ENCODE measurements at places on chromosomes 16 and 17.

GRCh38 chr17:604765-605164 lies 109.9 kb downstream of the VPS53 start:
- DNase-seq: peak; percentile 53

GRCh38 chr17:47686276-47686635 lies 7.7 kb upstream of the TBKBP1 start:
- peak; percentile 71 for DNase-seq

GRCh38 chr16:61435346-61435745 lies 600.9 kb downstream of the CDH8 start:
- no peak for DNase-seq

GRCh38 chr17:57512258-57512657 lies 232.8 kb downstream of the CCDC182 start:
- DNase-seq: no peak

- DNase-seq: peak; percentile 44
Observed at GRCh38 chr16:53220585-53220984, 165.8 kb downstream of the CHD9 start.

DNA sequence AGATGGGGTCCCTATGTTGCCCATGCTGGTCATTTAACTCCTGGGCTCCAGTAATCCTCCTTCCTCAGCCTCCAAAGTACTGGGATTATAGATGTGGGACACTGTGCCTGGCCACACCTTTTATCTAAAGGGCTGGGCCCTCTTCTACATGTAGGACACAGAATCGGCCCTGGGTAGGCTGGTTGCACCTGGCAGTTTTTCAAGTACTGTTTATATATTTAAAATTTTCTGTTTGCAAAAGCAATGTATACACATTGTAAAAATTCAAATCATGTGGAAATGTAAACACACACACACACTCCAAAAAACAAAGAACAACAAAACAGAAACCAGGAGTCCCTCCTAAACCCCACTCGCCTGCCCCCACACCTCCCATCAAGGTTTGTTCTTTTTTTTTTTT lies 28.1 kb upstream of the SIAH1 start:
- no peak for DNase-seq

- no peak for DNase-seq
Observed at GRCh38 chr17:46125831-46126230, 67.4 kb downstream of the KANSL1 start.

DNA sequence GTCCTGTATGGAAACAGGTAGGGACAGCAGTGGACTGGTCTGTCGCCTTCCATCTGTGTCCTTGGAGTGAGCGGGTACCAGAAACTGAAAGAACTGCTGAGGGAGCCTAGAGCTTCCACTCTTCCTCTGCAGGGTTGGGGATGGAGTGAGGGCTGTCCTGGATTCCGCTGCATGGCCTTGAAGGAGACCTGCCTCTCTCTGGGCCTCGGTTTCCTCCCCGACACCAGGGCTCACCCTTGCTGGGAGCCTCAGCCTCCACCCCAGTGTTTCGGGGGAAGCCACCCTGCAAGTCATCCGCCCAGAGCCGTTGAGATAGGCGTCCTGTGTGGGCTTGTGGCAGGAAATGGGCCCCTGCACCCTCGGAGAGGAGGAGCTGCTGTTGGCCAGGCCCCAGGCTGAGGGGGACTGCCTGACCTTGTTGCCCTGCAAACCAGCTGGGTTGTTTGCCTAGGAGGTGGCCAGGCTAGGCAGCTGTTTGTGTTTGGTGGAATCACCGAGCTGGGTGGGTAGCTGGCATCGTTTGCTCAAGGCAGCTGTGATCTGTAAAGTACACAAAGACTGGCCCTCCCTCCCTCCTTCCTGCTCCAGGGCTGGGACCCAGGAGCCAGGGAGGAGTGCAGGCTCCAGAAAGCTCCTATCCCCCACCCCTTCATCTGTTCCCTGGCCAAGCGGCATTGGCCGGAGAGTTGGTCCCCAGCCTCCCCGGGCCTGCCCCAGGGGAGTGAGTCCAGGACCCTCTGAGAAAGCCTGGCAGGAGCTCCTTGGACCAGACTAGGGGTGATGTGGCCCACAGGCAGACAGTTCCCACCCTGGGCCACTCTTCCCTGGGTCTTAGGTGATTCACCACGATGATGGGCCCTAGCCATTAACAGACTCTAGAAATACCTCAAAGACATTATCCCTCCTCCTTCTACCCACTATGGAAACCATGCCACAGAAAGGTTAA lies 1.3 kb downstream of the RAB37 start:
- no peak for DNase-seq

DNA sequence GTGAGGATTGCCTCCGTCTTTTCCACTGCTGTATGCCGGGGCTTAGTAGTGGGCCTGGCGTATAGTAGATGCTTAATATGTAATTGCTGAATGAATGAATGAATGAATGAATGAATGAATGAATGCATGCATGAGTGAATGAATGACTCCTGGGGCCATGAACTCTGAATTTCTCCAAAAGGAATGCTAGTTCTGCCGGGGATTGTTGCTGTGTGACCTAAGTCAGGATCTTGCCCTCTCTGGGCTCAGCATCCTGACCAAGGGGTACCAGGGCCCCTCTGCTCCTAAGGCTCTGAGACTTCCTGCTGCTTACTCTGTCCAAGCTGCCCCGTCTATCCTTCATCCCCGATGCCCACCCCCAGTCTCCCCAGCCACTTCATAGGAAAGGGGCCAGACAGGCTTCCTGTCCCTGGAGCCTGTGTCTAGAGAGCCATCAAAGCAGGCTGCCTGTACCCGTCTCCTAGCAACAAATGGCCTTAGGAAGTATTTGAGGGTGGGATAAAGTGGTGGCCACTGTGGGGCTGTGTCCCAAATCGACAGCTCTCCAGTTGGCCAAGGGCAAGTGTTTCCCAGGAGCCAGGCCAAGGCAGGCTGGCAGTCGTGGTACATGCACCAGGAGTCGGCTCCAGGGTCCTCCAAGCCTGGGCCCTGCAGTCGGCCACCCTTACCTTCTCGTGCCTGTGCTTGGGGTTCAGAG lies 11.6 kb upstream of the MPRIP start:
- DNase-seq: no peak

DNA sequence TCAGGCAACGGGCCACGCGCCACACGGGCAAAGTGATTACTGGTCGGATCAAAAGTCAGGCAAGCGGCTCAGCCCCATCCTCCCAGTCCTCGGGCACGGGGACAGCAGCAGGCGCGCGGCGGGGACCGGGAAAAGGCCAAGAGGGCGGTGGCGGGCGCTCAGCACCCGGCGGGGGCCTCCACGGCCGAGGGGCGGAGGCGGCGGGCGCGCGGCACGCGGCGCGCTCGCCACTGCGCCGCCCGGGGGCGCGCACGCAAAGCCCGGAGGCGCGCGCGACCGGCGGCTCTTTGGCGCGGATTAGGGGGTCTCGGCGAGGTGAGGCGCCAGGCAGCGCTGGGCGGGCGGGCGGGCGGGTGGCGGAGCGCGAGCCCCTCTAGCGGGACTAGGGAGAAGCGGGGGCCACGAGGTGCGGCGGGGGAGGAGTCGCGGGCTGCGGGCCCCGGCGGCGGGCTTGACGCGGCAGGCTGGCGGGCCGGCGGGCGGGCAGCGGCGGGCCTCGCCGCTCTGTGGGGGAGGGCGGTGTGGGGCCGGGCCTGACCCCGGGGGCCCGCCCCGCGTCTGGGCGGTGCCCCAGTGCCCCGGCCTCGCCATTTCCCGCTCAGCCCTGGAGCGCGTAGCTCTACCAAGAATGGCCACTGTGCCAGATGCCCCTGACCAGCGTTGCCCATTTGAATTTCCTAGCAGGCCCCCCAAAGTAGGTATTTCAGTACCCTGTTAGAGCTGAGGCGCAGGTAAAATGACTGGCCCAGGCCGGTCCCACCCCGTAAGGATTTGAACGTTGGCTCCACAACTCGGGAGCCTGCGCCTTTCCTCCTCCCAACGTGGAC lies at the start of the genes ACACA and TADA2A:
ACACA (minus strand) TSS at position 202 of the 827 bp plus-strand sequence. CDS start 537 bp downstream, outside the sequence.
TADA2A (plus strand) TSS at position 252 of the 827 bp plus-strand sequence. CDS start 4,480 bp downstream, outside the sequence.
- peak; percentile 72 for DNase-seq

DNA sequence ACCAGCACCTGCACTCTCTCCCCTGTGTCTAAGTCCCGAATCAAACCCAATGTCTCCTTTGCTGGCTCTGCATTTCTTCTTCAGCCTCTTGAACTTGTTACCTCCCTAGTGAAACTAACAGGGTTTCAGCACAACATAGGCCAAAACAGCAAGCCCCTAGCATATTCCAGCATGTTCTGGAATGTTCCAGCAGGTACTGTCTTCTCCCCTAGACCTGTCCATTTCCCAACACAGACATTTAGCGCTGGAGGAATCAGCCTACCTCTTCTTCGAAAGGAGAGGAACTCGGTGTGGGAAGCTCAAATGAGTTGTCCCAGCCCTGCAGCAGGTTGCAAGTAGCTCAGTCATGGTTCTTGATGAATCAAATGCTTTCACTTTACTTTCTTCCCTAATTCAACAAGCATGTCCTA lies 47.1 kb downstream of the LITAF start:
- DNase-seq: no peak

DNA sequence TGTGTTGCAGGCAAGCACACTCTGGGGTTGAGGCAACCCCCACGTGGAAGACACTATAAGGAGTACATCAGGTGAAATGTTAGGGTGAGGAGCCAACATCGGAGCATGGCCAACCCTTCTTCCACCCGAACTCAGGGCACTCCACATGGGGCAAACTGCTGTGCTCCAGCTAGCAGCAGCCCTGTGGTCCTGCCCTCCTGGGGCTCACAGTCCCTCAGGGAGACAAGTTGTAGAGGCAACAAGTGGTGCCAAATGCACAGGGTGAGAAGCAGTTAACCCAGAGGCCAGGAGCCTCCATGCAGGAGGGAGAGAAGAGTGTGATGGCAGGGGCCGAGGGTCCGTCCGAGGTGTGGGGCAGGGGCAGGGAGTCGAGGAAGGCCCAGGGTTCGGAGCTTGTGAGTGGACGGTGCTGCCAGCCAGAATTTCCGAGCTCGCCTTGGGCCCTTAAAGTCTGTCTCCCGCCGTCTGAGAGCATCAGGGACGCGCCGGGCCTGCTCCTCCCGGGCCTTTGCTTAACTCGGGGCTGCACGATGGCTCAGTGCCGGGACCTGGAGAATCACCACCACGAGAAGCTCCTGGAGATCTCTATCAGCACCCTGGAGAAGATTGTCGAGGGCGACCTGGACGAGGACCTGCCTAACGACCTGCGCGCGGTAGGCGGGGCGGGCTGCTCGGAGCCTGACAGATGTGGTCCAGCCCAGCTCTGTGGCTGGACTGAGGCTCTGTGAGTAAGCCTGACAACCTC lies 32.3 kb downstream of the ATPAF2 start:
- no peak for DNase-seq

DNA sequence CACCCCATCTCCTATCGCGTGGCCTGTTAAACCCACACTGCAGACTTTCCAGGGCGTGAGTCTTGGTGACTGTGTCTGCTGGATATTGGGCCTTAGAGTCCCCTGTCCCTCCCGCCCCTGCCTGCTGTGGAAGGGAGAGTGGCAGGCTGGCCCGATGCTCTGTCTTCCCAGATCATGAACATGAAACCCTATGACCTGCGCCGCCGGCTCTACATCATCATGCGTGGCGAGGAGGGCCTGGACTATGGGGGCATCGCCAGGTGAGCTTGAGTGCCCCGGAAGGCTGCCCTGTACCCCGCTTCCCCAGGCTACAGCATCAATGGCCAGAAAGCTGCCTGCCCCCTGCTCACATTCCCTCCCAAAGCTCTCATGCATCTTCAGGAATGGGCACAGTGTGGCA lies 19.5 kb upstream of the CLEC18A start:
- DNase-seq: no peak

- no peak for DNase-seq
Observed at GRCh38 chr17:45410144-45411091, 22.3 kb downstream of the ARHGAP27 start.

- peak; percentile 4 for DNase-seq
Observed at GRCh38 chr16:1057252-1057932, 15.2 kb upstream of the SSTR5 start.

DNA sequence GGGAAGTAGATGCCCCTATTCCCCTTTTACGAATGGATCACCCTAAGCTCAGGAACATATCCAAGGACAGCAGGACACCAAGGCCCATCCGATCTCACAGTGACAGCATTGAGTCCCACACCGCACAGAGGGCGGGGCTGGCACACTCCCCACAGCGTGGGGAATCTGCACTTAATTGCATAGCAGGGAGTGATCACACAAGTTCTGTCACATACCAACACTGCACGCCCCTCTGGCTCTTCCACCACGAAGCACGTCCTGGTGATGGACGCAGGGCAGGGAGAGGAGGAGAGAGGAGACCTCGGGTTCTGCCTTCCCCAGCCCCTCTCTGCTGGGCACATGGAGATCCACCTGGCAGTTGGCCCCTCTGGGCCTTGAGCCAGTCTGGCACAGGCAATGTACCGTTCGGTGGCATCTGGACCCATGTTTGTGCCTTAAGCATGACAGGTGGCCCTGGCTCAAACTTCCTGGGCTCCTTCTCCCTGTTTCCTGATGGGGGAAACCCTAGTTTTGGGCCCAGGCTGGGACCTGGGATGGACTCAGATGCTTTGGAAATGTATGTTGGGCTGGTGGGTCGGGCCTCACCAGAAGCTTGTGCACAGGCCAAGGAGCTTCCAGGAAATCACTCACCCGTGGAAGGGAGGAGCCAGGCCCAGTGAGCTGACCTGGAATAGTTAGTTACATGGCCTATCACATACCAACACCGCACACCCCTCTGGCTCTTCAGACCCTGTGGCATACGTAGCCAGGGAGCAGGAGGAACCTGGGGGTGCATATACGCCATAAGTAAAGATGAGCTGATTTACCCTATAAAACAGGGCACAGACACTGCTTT lies 35.1 kb upstream of the CREBBP start:
- no peak for DNase-seq
